ENCODE measurements at places on chromosomes 3 and 15.

DNA sequence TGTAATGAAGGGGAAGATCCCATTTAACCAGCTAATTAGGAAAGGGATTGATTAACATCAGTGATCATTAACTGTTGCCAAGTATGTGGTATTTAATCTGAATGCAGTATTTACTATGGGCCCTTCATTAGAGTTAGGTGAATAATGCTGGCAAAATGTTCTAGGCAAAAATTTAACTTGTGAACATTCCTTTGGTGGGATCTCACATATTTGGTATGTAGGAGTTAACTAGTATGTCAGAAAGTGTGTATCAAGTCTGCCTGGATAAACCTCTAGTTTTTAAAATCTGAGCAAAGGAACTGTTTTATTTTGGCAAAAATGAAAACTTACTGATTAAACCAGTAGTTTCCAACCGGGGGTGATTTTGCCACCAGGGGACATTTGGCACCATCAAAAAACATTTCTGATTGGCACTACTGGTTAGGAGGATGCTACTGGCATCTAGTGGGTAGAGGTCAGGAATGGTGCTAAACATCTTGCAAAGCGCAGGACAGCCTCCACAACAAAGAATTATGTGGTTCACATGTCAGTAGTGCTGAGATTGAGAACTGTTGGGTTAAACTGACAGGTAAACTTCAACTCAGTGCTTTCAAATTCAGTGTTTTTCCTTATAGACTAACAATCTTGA lies 22.5 kb downstream of the LRTM1 start:
- H3K27ac ChIP-seq = no peak overlapping the region
- H3K4me1 ChIP-seq = no peaks in the 10 kb centered on the region
- no peak overlapping the region for H3K4me3 ChIP-seq
- no peak for DNase-seq
- H3K36me3 ChIP-seq = no peaks in the 10 kb centered on the region

DNA sequence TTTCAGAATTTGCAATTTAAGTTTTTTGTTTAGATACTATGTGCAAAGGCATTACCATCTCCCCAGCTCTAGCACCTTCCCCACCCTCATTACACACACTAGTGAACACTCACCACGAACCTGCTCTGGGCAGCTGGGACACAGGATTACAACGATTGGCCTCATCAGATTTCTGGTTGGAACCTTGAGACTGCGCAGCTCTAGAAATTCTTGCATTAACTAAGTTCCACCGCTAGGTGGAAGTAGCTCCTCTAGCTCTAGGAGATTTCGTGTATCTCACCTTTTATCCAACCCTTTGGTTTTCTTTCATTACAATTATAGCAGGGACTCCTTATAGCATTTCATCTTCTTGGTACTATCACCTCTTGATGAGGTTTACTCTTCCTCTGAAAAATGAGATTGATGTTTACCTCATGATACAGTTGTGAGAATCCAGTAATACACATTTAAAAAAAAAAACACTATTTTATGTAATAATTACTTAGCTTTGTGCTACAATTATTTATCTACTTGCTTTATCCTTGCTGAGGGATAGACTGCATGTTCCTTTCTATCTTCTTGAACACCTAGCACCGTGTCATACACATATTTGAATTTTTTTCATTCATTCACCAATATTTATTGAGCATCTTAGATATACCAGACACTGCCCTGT lies 28.7 kb upstream of the PLOD2 start:
- no peaks in the 10 kb centered on the region for H3K27me3 ChIP-seq
- no peak overlapping the region for H3K27ac ChIP-seq
- no peaks in the 10 kb centered on the region for H3K36me3 ChIP-seq
- no peaks in the 10 kb centered on the region for H3K4me1 ChIP-seq

GRCh38 chr15:60614862-60615771 lies 136.2 kb upstream of the ICE2 start:
- H3K4me1 ChIP-seq = peaks cover 11% of the 10 kb centered on the region
- H3K27me3 ChIP-seq = peaks cover 4% of the 10 kb centered on the region
- peak overlapping the region; percentile 17 for H3K27ac ChIP-seq
- peak; percentile 49 for DNase-seq

DNA sequence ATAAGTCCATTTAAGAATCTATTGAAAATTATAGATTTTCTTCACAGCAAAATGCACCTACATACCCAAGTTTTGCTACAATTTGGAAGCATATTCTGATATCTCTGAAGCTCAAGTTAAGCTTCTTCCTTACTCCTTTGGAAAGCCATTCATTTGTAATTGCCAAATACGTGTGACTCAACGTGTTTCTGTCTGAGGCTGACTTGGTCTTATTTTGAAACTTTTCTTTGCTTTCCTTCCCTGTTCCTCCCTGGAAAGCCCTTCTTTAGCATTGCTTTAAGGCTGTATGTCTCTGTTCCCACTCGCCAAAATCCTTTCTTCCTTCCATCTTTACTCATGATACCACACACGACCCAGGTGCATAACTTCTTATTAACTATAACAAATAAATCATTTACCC lies 232.0 kb downstream of the ZBBX start:
- no peak for DNase-seq
- no peaks in the 10 kb centered on the region for H3K36me3 ChIP-seq
- H3K4me3 ChIP-seq = no peak overlapping the region
- H3K4me1 ChIP-seq = no peaks in the 10 kb centered on the region

GRCh38 chr3:15889936-15890335 lies 92.2 kb upstream of the ANKRD28 start:
- H3K36me3 ChIP-seq = no peaks in the 10 kb centered on the region
- no peaks in the 10 kb centered on the region for H3K4me1 ChIP-seq
- no peak for DNase-seq
- H3K27me3 ChIP-seq = no peaks in the 10 kb centered on the region
- H3K27ac ChIP-seq = no peak overlapping the region

- no peaks in the 10 kb centered on the region for H3K36me3 ChIP-seq
- H3K27ac ChIP-seq = no peak overlapping the region
- no peak for DNase-seq
- H3K4me3 ChIP-seq = no peak overlapping the region
- peaks cover 5% of the 10 kb centered on the region for H3K4me1 ChIP-seq
Measured at GRCh38 chr15:51494411-51495314, 127.9 kb downstream of the DMXL2 start.

DNA sequence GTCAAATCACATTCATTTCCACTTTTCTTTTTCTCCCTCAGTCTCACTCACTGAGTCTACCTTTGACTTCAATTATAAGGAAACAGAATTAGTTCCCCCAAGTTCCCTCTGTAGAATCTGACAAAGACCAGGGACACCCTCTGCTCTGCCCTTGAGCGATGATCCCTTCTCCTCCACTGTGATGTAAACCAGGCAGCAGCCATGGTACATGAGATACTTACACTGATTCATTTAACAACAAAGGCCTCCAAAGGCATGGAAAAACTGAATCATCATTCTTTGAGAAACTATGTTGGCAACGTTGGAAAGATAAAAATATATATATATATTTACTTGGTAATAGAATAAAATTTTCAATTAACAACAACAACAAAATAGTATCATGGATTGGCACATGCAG lies 84.1 kb downstream of the P3H2 start:
- H3K4me3 ChIP-seq = no peak overlapping the region
- peak overlapping the region; percentile 30 for H3K27ac ChIP-seq
- H3K4me1 ChIP-seq = peaks cover 6% of the 10 kb centered on the region
- peak; percentile 63 for DNase-seq
- no peaks in the 10 kb centered on the region for H3K36me3 ChIP-seq
- H3K27me3 ChIP-seq = no peaks in the 10 kb centered on the region

- no peaks in the 10 kb centered on the region for H3K36me3 ChIP-seq
- no peaks in the 10 kb centered on the region for H3K27me3 ChIP-seq
- no peak overlapping the region for H3K4me3 ChIP-seq
Measured at GRCh38 chr3:135911110-135911509, 54.4 kb upstream of the PPP2R3A start.

DNA sequence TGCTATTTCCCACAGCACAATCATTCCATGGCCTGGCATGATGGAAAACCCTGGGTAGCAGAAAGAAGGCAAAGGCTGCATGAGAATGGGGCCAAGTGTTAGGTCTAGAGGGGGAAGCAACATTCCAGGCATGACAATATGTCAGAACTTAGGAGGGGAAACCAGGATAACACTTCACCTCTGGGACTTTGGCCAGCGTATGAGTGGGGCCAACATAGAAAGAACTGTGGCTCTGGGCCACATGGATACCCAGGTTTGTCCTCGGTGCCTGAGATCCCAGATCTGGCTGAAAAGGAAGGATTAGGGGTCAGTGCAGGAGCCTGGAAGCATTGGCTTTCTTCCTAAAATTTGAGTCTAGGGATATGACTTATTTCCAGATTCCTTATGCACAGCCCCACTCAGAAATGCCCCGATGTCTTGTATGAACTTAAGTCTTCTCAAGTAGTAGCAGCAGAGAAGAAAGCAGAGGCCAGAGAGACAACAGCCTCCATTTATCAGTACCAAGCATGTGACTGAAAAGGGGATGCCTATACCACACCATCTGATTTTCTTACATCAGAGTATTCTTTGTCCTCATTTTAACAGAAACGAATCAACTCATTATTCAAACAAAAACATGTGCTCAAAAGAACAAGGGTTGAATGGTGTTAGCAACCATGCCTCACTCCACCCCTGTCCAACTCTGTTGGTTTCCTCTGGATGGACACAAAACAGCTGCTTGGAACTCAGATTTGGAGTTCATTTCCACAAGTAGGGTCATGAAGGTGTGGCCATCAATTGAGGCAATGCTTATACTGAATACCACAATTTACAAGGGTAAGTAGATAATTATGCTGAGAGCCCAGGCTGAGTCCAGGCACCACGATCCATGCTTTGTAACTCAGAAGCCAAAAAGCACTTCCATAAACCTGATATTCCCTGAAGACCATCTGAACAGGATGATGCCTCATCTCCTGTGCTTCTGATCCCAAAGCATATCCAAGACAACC lies 43.7 kb upstream of the NDUFB4 start:
- H3K27me3 ChIP-seq = no peaks in the 10 kb centered on the region
- H3K4me1 ChIP-seq = no peaks in the 10 kb centered on the region
- H3K36me3 ChIP-seq = no peaks in the 10 kb centered on the region

GRCh38 chr3:53703630-53704362 lies 142.4 kb downstream of the CHDH start:
- no peak for DNase-seq
- no peaks in the 10 kb centered on the region for H3K36me3 ChIP-seq
- H3K27me3 ChIP-seq = no peaks in the 10 kb centered on the region
- peaks cover 17% of the 10 kb centered on the region for H3K4me1 ChIP-seq

DNA sequence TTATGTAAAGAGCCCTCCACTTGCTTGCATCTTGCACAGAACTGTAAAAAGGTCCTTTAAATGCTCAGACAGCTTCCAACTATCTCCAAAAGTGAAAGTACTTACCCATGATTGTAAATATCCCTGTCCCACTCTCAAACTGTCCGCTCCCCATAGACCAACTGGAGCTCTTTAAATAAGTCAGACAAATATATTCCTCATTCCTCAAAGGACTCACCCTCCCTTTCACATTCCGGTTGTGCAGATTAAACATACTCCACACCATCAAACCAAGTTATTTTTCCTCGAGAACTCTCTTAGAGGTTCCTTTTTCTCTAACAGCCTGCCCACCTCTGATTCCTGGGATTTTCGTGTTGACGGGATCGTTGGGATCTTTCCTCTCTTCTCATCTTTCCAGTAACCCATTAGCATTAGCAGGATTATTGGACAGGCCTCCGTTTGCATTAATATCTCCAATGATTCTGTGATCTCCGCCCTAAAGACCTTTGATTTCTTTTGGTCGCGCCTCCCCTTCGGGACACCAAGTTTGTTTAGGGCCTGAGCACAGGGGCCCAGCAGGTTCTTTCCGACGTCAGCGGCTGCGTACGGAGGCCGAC lies 763 bp downstream of the GOLGB1 start:
- H3K4me1 ChIP-seq = peaks cover 11% of the 10 kb centered on the region
- H3K27me3 ChIP-seq = no peaks in the 10 kb centered on the region
- H3K27ac ChIP-seq = peak overlapping the region; percentile 98
- peak overlapping the region; percentile 86 for H3K4me3 ChIP-seq
- H3K36me3 ChIP-seq = no peaks in the 10 kb centered on the region
- DNase-seq = peak; percentile 83

DNA sequence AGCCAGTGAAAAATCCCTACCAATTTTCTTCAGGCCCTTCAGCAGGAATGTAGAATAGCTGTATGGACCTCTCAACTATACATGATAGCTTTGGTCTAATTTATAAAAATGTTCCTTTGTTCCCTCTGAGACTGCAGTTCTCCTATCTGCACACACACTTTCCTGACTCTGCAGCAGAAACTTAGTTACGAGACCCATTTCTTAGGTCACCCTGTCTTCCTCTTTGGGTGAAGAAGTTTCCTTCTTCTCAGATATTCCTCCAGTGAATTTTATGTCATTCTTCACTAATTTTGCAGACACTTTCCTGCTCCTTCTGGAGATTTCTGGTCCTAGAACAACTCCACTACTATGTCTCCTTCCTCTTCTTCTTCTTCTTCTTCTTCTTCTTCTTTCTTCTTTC lies 42.6 kb downstream of the CD200R1L start:
- peak overlapping the region; percentile 37 for H3K27ac ChIP-seq
- no peak for DNase-seq
- no peaks in the 10 kb centered on the region for H3K36me3 ChIP-seq

- H3K4me3 ChIP-seq = peak overlapping the region; percentile 61
- H3K27ac ChIP-seq = peak overlapping the region; percentile 93
- DNase-seq = peak; percentile 85
- H3K4me1 ChIP-seq = peaks cover 29% of the 10 kb centered on the region
Measured at GRCh38 chr3:187737368-187738070, 7.7 kb downstream of the BCL6 start.

DNA sequence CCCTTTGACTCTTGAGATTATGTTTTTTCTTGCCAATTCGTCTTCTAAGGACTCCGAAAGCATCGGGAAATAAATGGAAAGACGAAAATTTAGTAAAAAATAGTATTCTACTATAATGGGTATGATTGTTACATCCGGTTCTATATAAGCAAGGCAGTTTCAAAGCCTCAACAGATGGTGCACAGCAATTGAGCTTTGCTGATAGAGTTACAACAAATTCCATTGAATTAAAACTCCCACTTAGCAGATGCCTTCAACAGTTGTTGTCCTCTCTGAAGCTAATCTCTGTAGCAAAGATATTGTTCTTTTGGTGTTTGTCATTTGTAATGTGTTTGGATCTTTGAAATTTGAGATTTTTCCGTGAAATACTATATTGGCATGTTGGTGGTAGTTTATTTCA lies 16.1 kb upstream of the GHSR start:
- no peak for DNase-seq
- H3K4me3 ChIP-seq = no peak overlapping the region
- no peaks in the 10 kb centered on the region for H3K27me3 ChIP-seq
- no peaks in the 10 kb centered on the region for H3K36me3 ChIP-seq
- no peaks in the 10 kb centered on the region for H3K4me1 ChIP-seq
- no peak overlapping the region for H3K27ac ChIP-seq

GRCh38 chr3:125191256-125191655 lies 21.3 kb downstream of the SLC12A8 start:
- peaks cover 12% of the 10 kb centered on the region for H3K4me1 ChIP-seq
- DNase-seq = no peak
- no peaks in the 10 kb centered on the region for H3K36me3 ChIP-seq
- H3K4me3 ChIP-seq = no peak overlapping the region
- no peaks in the 10 kb centered on the region for H3K27me3 ChIP-seq
- no peak overlapping the region for H3K27ac ChIP-seq

- peaks cover 11% of the 10 kb centered on the region for H3K4me1 ChIP-seq
- DNase-seq = no peak
- peak overlapping the region; percentile 92 for H3K27ac ChIP-seq
- H3K27me3 ChIP-seq = no peaks in the 10 kb centered on the region
Measured at GRCh38 chr15:43492266-43492665, 690 bp downstream of the TP53BP1 start.
